ENCODE measurements at places on chromosomes 13 and 19.
A peak's percentile ranks its signal among the peaks of the same experiment; 100 is the strongest.

DNA sequence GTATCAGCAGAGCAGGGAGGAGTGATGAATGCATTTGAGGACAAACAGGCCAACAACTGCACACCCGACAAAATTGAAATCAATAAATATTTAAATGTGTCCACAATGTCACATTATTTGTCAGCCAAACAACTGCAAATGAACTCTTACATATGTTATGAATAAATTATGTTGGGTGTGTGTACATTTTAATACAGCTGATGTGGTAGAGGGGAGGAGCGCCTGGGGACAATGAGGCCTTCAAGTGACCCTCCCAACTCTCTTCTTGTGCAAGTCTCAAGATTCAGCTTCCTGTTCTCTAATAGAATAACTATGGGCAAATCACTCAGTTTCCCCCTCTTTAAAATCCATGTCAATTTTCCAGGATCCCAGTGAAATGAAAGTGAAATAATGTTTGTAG lies 303.2 kb downstream of the TSHZ3 start:
- no peak for DNase-seq

GRCh38 chr13:87622971-87623370 lies 48.2 kb upstream of the SLITRK5 start:
- DNase-seq, result peak; percentile 18

DNA sequence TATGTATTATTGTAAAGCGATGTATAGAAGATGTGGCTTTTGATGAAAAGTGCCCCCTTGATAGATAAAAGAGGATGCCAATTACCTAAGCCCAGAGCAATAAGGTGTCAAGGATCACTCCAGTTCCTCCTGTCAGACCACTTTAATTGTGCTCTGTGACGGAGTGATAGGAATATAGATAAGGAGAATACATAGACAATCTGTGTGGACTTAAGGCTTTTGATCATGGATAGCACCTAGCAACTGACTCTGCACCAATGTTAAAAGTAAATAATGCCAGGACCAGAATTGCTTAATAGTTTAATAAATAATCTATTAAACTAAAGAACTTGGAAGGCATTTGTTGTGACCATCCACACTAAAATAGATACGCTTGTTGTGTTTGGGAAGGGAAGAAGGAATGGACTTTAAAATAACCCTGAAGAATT lies 390.7 kb upstream of the ARGLU1 start:
- DNase-seq, result no peak

DNA sequence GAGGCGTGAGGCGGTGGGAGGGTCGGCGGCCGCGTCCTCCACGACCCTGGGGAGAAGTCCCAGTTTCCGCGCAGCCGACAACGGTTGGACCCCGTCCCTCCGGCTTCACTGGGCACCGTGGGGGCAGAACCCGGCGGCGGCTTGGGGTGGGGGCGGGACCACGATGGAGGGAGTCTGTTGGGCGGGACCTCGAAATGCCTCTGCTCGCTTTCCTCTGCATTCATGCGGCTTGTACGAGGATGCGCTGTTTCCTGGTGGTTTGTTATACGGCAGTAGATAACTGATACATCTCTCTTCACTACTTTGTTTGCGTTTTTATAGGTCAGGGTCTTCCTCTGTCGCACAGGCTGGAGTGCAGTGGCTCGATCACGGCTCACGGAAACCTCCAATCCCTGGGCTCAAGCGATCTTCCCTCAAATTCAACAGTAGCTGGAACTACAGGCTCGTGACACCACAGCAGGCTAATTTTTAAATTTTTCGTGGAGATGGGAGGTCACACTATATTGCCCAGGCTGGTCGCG lies 24.6 kb upstream of the ZNF846 start:
- peak; percentile 22 for DNase-seq

DNA sequence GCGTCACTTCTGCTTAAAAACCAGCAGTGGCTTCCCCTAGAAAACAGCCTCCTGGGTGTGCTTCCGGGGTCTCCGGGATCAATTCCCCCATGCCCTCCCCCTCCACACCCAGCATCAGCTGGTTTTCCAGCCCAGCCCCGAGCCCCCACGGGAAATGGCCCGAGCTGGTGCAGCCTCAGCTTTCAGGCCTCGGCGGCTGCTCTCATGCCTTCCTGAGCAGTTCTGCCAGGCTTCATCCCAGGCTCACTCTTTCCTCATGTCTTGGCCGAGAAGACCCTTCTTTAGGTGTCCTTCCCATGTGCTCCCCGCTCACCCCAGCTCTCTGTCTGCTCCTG lies 103.1 kb upstream of the RNF113B start:
- no peak for DNase-seq

- no peak for DNase-seq
Measured at GRCh38 chr13:41463838-41464602, 6.7 kb downstream of the RGCC start.

DNA sequence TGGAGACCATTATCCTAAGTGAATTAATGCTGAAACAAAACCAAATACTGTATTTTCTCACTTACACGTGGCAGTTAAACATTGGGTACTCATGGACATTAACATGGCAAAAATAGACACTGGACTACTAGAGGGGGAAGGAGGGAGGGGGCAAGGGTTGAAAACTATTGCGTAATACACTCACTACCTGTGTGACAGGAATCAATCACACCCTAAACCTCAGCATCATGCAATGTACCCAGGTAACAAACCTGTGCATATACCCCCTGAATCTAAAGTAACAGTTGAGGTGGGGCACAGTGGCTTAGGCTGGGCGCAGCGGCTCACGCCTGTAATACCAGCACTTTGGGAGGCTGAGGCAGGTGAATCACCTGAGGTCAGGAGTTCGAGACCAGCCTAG lies 207.0 kb downstream of the TDRD3 start:
- DNase-seq, result no peak

- DNase-seq, result no peak
Measured at GRCh38 chr19:38402623-38402966, 298 bp upstream of the FAM98C start.

DNA sequence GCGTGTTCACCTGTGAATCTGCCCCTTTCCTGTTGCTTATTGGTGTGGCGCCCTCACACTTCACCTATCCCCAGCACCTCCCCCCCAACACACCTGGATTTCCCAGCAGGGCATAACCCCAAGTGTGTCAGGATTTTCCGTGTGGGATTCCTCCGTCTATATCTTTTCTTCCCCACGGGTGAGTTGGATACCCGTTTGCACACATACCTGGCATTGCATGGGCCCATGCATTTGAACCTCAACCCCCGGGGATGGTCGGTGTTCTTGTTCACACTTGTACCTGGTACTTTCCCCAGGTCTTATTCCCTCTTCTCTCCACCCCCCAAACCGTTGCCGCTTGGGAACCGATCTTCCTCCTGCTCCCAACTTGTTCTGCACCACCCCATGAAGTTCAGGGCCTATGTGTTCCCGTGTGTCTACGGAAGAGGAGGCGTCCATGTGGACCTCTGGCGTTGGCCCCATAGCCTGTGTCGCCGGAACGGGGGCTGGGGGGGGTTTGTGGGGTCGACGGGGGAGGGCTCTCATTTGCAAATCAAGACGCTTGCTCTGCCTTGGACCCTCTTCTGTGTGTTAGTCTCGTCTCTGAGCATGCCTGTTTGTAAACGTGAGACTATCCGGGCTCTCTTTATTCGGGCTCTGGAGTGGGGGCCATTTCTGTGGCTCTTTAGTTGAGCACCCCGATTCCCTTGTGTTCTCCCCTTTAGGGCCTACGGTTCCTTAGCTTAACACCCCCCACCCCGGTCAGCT lies 1.7 kb downstream of the PRR12 start:
- peak; percentile 14 for DNase-seq

DNA sequence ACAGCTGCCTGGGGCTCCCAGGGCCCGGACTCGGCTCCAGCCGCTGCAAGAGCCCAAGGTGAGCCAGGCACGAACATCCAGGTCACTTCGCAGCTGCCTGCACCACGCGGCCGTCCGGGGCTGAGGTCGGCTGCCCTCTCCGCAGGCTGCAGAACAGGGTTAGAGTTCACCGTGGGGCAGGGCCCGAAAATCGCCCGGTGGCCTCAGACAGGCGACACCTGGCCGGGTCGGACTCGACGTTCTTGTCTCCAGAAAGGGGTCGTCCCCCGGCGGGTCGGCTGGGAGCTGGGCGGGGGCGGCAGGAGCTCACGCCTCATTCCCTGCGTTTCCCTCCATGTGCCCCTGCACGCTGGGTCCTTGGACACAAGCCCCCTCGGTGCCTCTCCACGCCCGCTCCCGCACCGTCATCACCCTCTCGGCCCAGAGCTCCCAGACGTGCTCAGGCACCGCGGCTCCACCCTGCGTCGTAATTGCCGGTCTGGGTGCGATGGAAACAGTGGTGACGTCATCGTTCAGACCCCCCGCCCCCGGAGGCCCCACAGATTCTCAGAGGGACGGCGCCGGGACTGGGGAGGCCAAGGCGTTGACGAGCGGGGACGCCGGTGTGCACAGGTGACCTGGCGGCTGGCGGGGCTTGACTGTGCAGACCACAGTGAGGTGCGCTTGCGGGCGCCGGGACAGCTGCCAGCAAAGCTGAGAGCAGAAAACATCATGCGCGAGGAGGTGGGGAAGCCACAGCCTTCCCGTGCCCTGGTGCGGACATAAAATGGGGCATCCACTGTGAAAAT lies 4.0 kb upstream of the GRIN3B start:
- DNase-seq, result no peak

DNA sequence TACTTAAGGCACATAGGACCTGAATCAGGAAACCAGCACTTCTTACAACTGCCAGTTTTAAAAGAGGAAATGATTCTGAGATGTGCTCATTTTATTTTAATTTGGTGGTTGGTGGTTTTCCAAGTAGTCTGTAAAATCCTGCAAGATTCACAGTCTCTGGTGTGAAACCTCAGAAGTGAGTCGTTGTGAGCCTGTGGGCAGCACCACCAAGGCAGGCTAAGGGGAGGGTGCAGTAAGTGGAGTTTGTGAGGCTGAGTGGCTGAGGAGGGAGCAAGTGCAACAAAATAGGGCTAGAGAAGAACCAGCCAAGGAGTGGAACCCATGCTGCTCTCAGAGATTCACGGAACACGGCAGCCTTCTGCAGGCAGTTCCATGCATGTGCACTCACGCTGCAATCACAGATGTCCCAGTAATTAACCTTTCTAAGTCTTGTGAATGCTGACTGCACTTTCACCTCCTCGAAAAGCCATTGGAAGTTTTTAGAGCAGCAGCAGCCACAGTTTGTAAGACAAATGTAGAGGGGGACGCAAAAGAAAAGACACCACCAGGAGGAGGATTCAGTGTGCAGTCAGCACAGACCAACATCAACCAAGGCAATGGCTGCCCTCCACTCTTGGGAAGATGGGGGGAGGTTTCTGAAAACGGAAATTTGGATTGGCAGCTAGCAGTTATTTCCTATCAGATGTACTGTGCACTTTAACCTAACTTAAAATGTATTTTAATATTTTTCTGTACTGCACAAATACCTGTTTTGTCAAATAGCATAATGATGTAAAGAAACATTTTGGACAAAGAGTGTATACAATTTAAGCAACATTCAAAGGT lies 44.9 kb downstream of the ESD start:
- peak; percentile 50 for DNase-seq

GRCh38 chr13:46031581-46032263 lies 20.8 kb downstream of the ZC3H13 start:
- no peak for DNase-seq

DNA sequence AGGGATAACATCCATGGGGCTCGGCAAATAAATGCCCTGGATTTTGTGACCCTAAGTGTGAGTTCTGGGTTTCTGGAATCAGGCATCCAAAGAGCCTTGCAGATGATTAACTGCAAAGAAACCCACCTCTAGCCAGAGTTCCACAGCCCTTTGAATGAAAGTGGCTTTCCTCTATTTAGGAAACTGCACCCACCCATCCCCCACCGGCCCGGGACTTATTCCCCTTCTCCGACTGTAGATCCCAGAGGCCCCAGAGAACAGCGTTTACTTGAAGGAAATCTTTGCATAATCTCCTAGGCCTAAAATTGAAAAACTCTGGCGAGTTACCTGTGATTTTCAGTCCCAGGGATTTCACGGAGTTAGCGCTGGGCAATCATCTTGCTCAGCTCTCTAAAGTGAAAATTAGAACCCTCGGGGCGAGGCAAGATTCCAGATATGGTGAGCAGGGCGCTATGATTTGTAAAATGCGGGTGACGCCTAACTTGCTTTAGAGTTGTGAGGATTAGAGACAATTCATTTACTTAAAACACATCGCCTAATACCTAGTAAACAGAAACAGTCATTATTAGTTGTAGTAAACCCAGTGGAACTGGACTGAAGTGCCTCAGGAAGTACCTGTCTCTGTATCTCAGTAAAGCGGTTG lies 9.4 kb downstream of the URAD start:
- DNase-seq, result no peak

- DNase-seq, result no peak
Measured at GRCh38 chr13:24851546-24851945, 87.6 kb downstream of the RNF17 start.

- DNase-seq, result no peak
Measured at GRCh38 chr13:75443356-75443958, 38.5 kb downstream of the TBC1D4 start.

- DNase-seq, result no peak
Measured at GRCh38 chr13:75468098-75468497, 13.9 kb downstream of the TBC1D4 start.

- DNase-seq, result no peak
Measured at GRCh38 chr13:102020611-102021216, 381.1 kb downstream of the FGF14 start.

GRCh38 chr13:93298713-93299112 lies 72.1 kb downstream of the GPC6 start:
- DNase-seq, result no peak

DNA sequence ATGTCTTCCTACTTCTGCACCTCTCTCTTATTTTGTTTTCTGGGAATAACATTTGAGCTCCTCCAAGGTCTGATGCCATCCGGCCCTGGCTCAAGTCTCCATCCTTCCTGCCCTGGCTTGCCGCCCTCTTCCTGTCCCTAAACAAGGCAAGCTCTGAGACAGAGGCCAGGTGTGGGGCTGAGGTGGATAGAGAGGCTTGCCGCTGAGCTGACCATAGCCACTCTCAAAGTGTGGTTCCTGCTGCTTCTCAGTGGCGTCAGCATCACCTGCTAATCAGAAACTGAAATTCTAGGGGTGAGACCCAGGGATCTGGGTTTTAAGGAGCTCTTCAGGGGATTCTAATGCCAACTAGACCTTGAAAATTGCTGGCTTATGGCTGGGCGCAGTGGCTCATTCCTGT lies 6.0 kb upstream of the TPRX2 start:
- no peak for DNase-seq

GRCh38 chr19:54638683-54639082 lies 8.4 kb downstream of the LILRB1 start:
- no peak for DNase-seq

- DNase-seq, result no peak
Measured at GRCh38 chr13:39578821-39579291, 24.1 kb downstream of the LHFPL6 start.

GRCh38 chr13:80939581-80939980 lies 598.7 kb upstream of the SPRY2 start:
- DNase-seq, result no peak

DNA sequence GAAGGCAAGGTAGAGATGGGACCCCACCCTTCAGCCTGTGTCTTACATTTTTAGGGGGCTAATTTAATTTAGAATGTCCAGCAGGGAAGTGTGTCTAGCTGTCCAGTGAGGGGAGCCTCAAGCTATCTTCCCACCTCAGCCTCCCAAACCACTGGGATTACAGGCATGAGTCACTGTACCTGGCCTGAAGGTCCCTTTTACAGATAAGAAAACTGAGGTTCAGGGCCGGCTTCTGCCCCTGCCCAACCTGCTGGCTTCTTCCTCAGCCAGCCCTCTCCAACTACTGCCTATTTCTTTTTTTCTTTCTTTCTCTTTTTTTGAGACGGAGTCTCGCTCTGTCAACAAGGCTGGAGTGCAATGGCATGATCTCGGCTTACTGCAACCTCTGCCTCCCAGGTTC lies 19.4 kb upstream of the HOMER3 start:
- no peak for DNase-seq
